Epithelial cell of proximal tubule (primary cell): ENCODE measurements at places on chromosomes 11 and 22. TPM values are rescaled to one million over a fixed set of nuclear protein-coding genes. Genes with fewer than 3 reads are reported as not detected.

DNA sequence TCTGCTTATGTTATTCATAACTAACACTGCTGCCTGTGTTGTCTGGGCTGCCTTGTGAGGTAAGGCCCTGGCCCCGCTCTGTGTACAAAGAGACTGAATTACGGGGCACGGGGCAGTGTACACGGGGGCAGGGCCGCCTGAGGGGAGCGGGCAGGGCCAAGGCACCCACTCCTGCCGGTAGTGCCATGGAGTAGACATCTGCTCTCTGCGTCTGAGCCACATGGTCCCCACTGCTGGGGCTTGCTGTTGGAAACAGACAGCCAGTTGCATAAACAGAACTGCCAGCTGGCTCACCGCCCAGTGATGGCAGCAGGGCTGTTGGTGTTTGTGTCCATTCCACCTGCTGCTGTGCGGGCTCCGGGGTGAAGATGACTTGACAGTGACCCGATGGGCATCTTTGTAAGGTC is 19.8 kb downstream of the FAM118A start:
- DNase-seq = no peak

Gene DUSP8
- total RNA-seq = 9.7 and 13.1 TPM in 2 replicates

Gene RGL4
- not detected in 2 replicates for total RNA-seq

Gene MYBPC3
- total RNA-seq = not detected in 2 replicates

Gene CALCA
- total RNA-seq = 0.29 TPM in 1 of 2 replicates, not detected in the other

DNA sequence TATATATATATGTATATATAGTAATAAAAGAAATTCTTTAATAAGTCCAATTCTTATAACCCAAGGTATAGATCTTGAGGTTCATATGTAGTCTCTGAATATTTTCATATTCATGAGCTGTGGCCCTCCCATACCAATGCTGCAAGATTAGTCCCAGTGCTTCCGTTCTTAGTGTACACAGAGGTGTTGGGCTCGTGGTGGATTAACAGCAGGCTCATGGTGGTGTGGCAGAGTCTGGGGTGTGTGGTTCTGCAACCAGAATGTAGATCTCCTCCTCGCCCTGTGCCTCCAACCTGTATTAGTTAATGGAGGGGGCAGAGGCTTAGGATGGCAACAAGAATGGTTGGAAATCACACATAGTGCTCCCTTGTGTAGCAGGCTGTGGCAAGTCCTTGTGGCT is 16.8 kb downstream of the PRDM10 start:
- DNase-seq = no peak

- no peak for DNase-seq
These were observed 238.8 kb downstream of the TTC28 start for GRCh38 chr22:28440592-28441390.

DNA sequence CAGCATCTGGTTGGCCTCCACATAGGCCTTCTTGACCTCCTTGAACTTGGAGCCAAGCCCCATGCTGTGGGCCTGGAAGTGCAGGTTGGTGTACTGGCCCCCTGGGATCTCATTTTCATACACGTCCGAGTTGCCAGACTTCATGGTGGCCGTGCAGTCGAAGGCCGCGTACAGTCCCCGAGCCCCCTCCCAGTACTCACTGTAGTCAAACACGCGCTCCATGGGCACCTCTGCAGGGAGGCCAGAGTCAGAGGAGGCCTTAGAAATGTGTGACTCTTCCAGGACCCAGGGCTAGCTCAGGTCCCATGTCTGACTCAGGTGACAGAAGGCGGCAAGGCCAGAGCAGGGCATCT is 6.7 kb upstream of the LRFN4 start:
- no peak for DNase-seq

DNA sequence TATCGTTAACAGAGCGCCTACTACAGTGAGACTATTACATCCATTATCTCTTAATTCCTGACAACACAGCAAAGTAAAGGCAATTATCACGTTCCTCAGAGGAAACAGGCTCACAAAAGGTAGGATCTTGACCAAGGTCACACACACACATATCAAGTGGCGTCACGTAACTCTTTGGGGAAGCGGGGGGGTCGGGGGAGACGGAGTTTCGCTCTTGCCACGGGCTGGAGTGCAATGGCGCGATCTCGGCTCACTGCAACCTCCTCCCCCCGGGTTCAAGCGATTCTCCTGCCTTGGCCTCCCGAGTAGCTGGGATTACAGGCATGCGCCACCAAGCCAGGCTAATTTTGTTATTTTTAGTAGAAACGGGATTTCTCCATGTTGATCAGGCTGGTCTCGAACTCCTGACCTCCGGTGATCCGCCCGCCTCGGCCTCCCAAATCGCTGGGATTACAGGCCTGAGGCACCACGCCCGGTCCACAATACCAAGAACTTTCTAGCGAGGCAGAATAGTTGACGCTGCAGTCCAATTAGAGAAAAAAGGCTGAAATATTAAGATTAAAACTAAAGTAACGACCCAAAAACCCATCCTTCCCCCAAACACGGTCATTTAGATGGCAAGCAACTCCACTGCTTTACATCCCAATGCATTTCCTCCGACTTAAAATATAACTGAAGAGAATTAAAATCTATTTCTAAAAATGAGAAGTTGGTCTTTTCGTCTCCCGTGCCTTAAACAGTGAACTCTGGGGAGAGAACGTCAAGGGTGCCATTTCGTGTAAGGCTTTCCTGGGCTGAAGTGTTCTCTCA is 1.2 kb downstream of the DDX17 start:
- DNase-seq = no peak

GRCh38 chr11:10390375-10390774 is 64.7 kb upstream of the AMPD3 start:
- no peak for DNase-seq

Gene OR56A1
- not detected in 2 replicates for total RNA-seq
